Naive B cell (primary cell): ENCODE measurements at places on chromosomes 7 and 10. TPM values are rescaled to one million over a fixed set of nuclear protein-coding genes. Genes with fewer than 3 reads are reported as not detected.

GRCh38 chr10:131644864-131645658 lies 255.7 kb upstream of the PPP2R2D start:
- DNase-seq = no peak

DNA sequence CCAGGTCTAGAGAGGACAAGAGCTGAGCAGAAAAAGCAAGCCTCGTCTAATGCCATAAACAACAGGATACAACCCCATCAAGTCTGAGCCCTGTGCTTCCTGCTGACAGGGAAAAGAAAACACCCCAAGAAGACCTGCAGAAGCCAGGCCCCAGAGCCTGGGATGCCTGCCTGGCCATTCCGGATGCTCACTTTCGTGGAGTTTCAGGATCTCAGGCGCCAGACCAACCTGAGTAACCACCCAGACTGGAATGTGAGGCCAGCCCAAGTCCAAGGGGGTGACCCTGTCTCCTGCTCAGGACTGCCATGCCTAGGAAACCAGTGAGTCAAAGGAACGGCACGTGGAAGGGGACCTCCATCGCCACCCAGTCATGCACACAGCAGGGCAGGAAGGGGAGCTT lies 74.3 kb downstream of the PLXNA4 start:
- no peak for DNase-seq

GRCh38 chr10:130799532-130799931 lies 512.0 kb downstream of the TCERG1L start:
- no peak for DNase-seq

DNA sequence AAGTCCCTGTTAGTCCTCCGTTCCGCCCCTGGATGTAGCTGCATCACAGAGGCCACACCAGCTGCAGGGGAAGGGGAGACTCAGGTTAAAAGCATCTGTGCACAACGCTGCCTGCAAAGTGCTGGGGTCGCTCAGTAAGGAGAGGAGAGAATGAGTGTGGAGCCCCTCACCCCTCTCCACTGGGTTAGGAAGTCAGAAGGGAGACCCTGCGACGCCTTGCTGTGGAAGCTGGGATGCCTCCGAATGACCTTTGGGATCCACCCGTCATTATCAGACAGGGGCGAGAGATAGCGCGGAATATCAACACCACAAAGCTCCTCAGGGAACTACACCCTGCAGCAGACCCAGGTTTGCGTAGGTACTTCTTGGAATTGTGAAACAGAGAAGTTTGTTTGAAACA lies 167.7 kb upstream of the SHH start:
- no peak for DNase-seq

GRCh38 chr7:43669286-43670081 lies 59.8 kb downstream of the COA1 start:
- DNase-seq = peak; percentile 32

DNA sequence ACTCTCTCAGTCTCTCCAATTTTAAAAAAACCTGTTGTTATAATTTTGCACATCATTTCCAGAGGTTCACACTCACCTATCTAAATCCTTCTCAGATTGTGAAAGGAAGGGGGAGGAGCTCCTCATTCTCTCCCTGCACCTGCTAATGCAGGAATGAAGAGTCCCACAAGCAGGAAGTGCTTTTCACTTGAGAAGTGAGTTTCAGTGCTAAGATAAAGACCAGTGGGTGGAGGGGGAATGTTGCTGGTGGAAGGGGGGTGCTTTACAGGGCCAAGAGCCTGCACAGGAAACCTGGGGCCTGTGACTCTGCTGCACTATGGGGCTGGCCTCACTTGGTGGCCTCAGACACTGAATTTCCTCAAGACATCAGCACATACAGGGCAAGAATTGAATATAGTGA lies 176.4 kb downstream of the PTPN20 start:
- DNase-seq = no peak

DNA sequence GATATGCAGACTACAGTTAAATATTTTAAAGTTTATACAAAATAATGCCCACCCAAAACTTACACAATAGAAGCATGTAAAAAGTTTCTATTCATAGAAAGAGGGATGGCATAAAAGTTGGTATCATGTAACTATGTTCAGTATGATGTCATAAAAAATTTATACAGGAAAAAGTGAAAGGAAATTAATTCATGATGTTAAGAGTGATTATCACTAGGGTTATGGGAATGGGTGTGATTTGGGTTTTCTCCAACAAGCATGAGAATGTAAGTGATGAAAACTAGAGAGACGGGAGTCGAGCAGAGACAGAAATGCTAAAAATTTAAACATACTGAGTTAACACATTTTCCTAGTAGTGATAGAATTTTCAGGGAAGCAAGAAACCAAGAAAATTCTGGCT lies 52.7 kb downstream of the GDI2 start:
- DNase-seq = no peak

DNA sequence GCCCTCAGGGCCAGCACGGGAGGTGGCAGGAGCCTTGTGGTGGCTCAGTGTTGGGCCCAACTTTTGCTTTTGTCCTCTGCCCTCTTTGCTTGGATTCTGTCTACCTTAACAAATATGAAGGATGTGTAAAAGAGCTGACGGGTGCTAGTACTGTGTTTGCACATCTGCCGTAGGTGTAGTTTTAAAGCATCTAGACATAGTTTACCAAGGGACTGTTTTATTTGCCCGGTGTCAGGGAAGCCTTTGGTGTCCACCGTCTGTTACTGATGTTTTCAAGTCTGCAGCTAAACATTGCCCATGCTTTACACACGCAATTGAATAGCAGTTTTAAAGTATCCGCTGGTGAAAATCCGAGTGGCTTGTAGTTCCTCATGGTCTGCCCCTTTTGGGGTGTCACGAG lies 87.8 kb downstream of the DYNC2I1 start:
- DNase-seq = no peak

GRCh38 chr10:117970962-117971361 lies 75.8 kb downstream of the RAB11FIP2 start:
- DNase-seq = no peak

GRCh38 chr7:81180573-81180972 lies 261.7 kb upstream of the SEMA3C start:
- no peak for DNase-seq

DNA sequence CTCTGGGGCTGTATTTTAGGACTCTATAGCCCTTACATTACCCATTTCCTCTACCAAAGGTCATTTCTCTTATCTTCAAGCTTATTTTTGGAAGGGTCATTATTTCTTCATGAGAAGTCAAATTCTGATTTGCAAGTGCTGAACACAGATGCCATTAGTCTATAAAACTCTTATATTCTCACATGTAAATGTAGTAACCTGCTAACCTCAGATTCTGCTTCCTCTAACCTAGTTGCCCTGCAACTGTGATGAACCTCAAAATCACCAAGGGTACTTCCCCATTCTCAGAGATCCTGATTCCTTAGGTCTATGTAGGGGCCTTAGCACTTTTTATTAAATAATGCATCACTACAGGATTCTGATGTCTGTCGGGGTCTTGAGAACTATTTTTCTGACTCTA lies 6.3 kb downstream of the FAS start:
- no peak for DNase-seq

- DNase-seq = no peak
Measured at GRCh38 chr10:93383562-93383981, 98.6 kb downstream of the MYOF start.

GRCh38 chr7:55063633-55064032 lies 44.8 kb downstream of the EGFR start:
- DNase-seq = no peak

DNA sequence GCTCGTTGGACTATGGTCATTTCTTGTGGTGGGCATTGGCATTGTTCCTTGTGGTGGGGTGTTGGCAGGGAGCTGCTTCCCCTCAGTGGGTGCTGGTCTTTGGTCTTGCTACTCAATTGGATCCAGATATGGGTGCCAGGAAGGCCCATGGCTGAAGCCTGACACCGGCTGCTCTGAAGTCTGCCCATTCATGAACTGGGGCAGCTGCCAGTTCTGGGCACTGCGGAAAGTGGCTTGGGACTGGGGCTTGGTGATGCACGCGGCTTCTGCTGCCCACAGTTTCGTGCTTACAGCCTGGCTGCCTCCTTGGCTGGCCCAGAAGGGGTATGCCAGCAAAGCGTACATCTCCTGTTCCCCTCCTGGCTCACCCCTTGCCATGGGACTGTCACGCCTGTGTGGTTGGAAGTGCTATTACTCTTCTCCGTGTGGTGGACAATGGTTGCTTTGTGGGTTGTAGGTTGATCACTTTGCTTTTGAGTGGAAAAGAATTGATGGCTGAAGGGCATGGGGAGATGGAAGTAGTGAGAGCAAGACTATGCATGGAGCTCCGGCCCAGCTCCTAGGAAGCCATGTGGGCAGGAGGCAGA lies 54.7 kb downstream of the ADAMTS14 start:
- DNase-seq = no peak

- peak; percentile 52 for DNase-seq
Measured at GRCh38 chr7:138008588-138009349, 6.9 kb upstream of the CREB3L2 start.

GRCh38 chr10:44647877-44648542 lies 263.1 kb upstream of the CXCL12 start:
- DNase-seq = no peak

GRCh38 chr7:36945612-36946400 lies 221.5 kb upstream of the AOAH start:
- DNase-seq = no peak

- no peak for DNase-seq
Measured at GRCh38 chr10:100325158-100325557, 4.9 kb downstream of the PKD2L1 start.

TMEM213 gene
- polyA plus RNA-seq = not detected

ADAM8 gene
- polyA plus RNA-seq = 47.1 TPM

FLNC gene
- polyA plus RNA-seq = not detected

FKBP6 gene
- not detected for polyA plus RNA-seq

COL28A1 gene
- polyA plus RNA-seq = not detected

STEAP4 gene
- polyA plus RNA-seq = 0.21 TPM

LRRC18 gene
- 0.92 TPM for polyA plus RNA-seq
